ENCODE measurements at places on chromosomes 2 and 18.

- DNase-seq, result no peak
These were observed 111.3 kb upstream of the MCFD2 start for GRCh38 chr2:47026748-47027534.

DNA sequence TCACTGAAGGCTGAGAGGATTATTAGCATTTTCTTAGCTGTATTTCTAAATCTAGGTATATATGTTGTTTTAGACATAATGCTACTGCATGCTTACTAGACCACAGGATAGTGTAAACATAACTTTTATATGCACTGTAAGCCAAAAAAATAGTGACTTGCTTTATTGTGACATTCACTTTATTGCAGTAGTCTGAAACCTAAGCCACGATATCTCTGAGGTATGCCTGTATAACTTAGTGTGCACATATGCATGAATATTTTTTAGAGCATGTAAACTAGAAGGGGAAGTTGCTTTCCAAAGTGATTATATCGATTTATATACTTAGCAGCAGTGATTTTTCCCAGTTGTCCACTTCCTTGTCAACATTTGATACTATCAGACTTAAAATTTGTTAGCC is 81.8 kb downstream of the SOS1 start:
- no peak for DNase-seq

- DNase-seq, result no peak
These were observed 56.3 kb downstream of the DNMT3A start for GRCh38 chr2:25285265-25286024.

DNA sequence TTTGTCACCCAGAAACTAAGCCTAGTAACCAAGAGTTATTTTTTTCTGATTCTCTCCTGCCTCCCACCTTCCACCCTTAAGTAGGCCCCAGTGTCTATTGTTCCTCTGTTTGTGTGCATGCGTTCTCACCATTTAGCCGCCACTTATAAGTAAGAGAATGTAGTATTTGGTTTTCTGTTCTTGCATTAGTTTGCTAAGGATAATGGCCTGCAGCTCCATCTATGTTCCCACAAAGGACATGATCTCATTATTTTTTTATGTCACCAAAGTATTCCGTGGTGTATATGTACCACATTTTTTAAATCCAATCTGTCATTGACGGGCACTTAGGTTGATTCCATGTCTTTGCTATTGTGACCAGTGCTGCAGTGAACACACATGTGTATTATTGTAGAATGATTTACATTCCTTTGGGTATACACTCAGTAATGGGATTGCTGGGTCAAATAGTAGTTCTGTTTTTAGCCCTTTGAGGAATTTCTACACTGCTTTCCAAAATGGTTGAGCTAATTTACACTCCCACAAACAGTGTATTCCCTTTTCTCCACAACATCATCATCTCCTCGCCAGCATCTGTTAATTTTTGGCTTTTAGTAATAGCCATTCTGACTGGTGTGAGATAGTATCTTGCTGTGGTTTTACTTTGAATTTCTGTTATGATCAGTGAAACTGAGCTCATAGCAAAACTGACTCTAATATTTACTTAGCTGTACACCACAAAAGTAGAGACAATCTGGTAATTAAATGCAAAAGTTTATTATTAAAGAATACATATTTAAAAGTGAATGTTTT is 660.1 kb upstream of the SLC8A1 start:
- DNase-seq, result no peak

GRCh38 chr2:121185571-121186074 is 99.4 kb downstream of the TFCP2L1 start:
- no peak for DNase-seq

- DNase-seq, result no peak
These were observed 217.7 kb downstream of the GBX2 start for GRCh38 chr2:235950473-235950809.

DNA sequence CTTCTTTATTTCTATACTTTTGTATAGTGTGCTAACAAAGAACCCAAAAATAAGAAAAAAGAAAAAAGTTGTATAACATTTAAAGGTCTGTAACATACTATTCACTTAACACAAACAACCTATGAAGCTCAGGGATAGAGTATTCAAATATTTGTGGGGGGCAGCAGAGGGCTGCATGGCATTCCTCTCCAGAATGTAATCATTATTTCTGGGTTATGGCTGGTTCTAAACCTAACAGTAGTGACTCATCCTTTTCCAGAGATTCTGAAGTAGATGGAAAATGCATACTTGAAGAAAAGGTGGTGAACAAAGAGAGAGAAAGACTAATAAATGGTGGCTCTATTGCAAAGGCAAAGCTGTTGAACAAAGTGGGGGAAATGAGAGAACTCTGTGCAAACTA is 249.4 kb downstream of the NRXN1 start:
- no peak for DNase-seq

All from fibroblast of skin of left quadriceps (primary cell).